ENCODE measurements at places on chromosomes 7 and 10.

- DNase-seq = no peak
These were observed 19.6 kb upstream of the AGMO start for GRCh38 chr7:15581352-15581951.

GRCh38 chr10:77542710-77543259 is 94.8 kb downstream of the KCNMA1 start:
- no peak for DNase-seq

GRCh38 chr7:15554744-15555143 is 7.1 kb downstream of the AGMO start:
- no peak for DNase-seq

GRCh38 chr10:31262672-31263071 is 56.3 kb upstream of the ZEB1 start:
- DNase-seq = peak; percentile 72

- no peak for DNase-seq
These were observed 856 bp downstream of the ARHGAP21 start for GRCh38 chr10:24722676-24723385.

- DNase-seq = no peak
These were observed 58.2 kb downstream of the RBM33 start for GRCh38 chr7:155702616-155703015.

Data from fibroblast of the conjunctiva (primary cell).